ENCODE measurements at places on chromosomes 12 and 14. TPM values are rescaled to one million over a fixed set of nuclear protein-coding genes. Genes with fewer than 3 reads are reported as not detected.
A peak's percentile ranks its signal among the peaks of the same experiment; 100 is the strongest.

- no peak for DNase-seq
These were observed 216.4 kb downstream of the SLC41A2 start for GRCh38 chr12:104741497-104742367.

The FAM186B gene
- total RNA-seq = 1.4 TPM

- DNase-seq = peak; percentile 44
These were observed 33.6 kb downstream of the CDKL1 start for GRCh38 chr14:50362764-50363713.

GRCh38 chr12:95204141-95204866 lies 13.0 kb downstream of the FGD6 start:
- peak; percentile 90 for DNase-seq

The PMCH gene
- not detected for total RNA-seq
